ENCODE measurements at places on chromosomes 2 and 18. TPM values are rescaled to one million over a fixed set of nuclear protein-coding genes. Genes with fewer than 3 reads are reported as not detected.

Gene IL1RL2
- total RNA-seq, result 1.7 TPM

Gene GREB1
- total RNA-seq, result 0.11 TPM

Gene RESP18
- not detected for total RNA-seq

Gene PID1
- total RNA-seq, result 7.7 TPM

Gene RIF1
- 33.4 TPM for total RNA-seq

Gene FAM237A
- total RNA-seq, result not detected

Gene UNC80
- under 0.01 TPM for total RNA-seq

Gene AFG3L2
- total RNA-seq, result 48.1 TPM

Gene STARD6
- 0.14 TPM for total RNA-seq

Gene RBFA
- total RNA-seq, result 28.8 TPM

Gene RAD51AP2
- 0.10 TPM for total RNA-seq

Gene PIEZO2
- total RNA-seq, result not detected

Gene KCNS3
- 5.1 TPM for total RNA-seq

All from foreskin keratinocyte (primary cell).